ENCODE measurements at places on chromosomes 7 and 10.

GRCh38 chr10:101565936-101566332 lies 22.1 kb downstream of the POLL start:
- no peak for DNase-seq

DNA sequence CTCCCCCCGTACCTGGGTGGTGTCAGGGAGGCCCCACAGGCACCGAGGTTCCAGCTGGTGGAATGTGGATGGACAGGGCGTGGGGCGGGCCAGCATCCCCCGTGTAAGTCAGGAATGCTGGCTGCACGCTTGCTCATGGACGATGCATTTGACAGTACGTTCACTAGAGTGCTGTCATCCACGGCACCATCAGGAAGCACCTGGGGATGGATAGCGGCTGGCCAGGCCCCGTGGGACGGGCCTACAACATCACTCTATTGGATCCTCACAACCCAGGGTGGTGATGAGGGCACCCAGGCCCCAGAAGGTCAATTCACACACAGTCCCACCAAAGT lies 63.6 kb downstream of the INSIG1 start:
- DNase-seq: no peak

DNA sequence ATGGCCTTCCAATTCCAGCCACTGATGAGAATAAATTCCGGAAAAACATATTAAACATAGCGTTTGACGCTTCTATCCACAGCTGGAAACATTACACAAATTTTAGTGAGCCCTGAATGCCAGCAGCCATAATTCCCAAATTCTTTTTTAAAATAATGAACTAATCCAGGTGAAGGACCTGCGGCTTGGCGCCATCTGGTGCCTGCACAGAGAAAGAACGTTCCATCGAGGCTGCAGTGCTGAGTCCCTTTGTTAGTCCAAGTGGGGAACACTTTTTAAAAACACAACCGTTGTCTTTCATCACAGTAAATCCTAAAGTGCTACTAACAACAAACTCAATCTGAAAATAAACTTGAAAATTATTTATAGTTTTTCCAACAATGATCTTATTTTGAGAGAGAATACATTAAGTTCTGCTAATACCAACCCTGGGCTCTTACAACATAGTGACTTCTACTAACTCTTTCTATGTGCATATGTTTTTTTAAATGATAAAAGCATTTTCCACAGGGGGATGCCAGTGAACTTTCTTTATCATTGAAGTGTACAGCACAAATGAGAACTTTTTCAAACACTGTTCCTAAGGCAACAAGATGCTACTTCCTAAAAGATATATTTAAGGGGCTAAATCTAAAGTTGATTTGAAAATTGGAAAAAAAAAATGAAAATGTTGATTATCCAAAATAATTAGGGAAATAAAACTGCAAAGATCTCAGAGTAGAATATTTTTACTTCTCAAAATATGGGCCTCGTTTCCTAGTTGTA lies 166.9 kb upstream of the RNF32 start:
- DNase-seq: no peak

DNA sequence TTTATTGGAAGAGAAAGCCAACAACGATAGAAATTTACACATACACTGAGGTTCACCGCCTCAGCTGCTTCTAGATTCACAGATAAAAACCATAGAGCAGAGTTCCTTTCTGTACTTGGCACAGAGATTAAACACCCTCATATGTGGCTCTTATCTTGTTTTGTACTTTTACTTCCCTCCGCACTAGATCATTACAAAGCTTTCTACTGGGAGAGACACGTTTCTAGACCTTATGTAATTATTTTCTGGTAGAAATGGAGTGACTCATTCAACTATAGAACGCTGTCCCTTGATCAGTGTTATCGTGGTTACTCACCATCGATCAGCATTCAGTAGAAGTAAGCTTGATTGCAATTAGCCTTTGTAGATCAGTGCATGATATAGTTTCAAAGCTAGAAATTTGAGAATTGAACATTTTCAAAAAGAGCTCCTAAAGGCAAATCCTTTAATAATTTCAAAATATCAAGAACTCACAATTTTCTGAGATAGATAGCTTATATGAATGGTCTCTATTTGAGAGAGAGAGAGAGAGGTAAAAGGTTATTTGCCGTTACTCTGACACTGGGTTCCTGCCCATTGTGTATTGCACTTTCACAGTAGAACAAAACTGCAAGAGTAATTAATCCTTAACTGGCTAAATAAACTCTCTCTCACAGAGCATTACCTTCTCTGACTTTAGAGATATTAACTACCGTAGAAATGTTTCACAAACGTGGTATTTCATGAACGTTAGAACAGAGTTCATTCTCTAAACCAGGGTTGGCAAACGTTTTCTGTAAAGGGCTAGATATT lies 26.1 kb upstream of the DNAJC1 start:
- DNase-seq: no peak

DNA sequence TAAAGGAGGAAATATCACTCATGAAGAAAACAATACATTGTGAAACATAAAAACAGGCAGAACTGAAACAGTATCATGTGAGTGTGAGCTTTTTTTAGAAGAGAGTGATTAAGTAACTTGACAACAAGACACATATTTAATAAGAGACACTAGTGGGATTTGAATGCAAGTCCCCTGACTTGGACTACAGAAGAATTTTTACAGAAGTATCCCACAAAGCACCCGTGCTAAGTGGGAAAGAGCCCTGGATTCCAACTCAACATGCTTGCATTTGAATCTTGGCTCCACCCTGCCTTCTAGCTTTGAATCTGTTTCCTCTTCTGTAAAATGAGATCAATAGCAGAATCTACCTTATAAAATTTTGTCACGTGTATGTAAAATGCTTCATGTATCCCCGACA lies 166.2 kb downstream of the ZNF365 start:
- DNase-seq: no peak

- DNase-seq: no peak
Observed at GRCh38 chr10:77106676-77107075, 530.9 kb downstream of the KCNMA1 start.

DNA sequence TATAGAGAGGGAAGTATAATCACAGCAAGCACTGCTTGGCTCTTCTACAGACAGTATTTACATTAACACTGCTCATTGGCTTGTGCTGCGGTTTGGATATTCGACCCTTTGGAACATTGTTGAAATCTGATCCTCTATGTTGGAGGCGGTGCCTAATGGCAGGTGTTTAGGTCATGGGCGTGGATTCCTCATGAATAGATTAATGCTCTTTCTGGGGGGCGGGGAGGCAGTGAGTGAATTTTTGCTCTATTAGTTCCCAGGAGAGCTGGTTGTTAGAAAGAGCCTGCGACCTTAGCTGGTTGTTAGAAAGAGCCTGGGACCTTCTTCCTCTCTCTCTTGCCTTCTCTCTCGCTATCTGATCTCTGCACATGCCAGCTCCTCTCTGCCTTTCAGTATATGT lies 77.3 kb upstream of the SVIL start:
- DNase-seq: no peak

GRCh38 chr10:43867667-43868565 lies 219.2 kb upstream of the ZNF32 start:
- no peak for DNase-seq

Data from cortex of kidney (tissue), 1 donor.